Left ventricle myocardium inferior (tissue), 1 donor: ENCODE measurements at places on chromosomes 6 and 20. TPM values are rescaled to one million over a fixed set of nuclear protein-coding genes. Genes with fewer than 3 reads are reported as not detected.

The TMEM14B gene
- total RNA-seq: 118 TPM

DNA sequence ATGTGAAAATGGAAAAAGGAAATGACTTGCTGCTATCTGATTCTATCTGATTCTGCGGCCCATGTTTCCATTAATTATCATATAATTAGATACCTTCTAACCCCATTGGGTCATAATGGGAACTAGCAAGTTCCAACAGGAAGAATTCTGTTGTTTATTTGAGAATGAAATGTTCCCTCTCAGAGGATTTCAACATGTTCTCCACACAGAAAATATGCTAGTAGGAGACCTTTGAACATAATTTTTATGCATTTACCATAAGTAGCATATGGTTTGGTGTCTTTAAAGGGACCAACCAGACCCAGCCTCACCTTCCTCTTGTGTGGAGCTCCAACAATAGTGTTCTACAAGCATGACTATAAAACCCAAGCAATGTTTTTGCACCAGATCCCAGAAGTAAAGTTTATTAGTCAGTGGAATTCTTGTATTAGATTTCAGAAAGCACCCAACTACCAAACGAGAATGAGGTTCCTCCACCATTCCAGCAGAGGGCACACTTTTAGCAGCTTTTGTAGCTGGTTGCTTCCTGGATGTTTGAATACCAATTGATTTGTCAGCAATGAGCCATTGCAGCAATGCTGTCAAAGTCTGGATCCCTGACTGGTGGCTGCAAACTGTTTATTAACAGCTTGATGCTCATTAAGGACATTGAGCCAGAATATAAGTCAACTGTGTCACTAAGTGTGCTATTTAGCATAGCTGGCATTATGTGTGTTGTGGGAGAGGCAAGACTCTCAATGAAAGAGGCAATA is 143.6 kb upstream of the GJE1 start:
- no peak for DNase-seq

The TFAP2C gene
- 0.19 TPM for total RNA-seq

The PI16 gene
- 25.9 TPM for total RNA-seq

DNA sequence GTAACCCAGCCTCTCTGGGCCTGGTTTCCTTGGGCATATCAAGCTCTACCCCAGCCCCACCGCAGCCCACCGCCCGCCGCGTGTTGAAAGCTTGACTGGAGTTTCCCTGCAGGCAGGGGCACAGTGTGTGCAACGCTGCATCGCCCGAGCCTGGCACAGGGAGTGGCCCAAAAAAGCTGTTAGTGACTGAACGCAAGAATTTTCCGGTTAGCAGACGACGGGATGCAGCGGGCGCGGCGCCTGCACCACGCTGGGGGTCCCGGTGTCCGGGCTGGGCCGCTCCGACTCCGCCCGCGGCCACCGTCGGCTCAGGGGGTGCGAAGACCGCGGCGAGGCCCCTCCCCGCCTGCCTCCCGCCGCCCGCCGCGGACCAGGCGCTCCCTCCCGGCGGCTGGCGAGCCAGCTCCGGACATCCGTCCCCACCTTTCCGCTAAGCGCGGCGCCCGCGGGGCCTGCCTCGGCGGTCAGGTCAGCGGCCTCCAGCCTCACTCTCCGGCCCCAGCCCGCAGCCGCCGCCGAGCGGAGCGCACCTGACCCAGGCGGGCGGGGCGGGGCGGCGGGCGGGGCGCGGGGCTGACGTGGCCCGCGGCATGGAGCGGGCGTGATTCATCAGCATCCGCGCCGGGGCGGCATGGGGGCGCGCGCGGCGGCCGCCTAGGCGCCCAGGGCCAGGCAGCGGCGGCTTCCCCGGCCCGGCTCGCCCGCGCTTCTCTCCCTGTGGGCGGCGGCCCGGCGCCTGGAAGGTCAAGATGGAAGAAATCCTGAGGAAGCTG is at the start of gene ARFGEF3:
Gene ARFGEF3, plus strand, starts transcription at position 602 of the 773 bp plus-strand sequence. Its CDS starts 148 bp downstream, at position 750.
- DNase-seq: peak; percentile 34

The PI3 gene
- total RNA-seq: not detected

DNA sequence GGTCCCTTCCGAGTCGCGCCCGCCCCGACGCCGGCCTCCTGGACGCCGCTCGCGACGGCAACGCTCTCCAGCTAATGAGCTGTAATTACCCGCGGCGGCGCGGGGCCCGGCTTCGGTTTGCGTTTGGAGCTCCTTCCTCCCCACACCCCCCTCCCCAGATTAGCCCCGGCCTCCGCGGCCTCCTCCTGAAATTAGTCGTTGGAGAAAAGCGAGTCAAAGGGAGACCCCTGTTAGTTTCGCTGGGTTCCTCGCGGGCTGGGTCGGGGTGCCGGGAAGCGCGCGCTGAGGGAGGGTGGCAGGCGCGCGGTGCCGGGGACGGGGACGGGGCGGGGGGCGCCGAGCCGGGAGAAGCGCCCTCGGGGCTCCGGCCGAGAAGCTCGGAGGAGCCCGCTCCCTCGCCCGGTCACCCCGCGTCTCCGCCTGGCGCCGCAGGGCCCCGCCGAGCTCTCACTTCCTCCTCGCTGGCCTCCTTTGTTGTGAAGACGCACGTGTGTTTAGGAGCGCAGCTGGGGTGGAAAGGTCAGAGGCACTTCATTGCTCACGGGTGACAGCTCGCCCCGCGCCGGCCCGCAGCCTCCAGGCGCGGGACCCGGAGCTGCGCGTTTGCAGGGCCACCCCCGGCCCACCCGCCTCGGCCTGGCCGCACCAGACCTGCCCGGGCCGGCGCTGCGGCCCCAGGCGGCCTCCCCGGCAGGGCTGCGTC is 4.9 kb downstream of the FOXC1 start:
- no peak for DNase-seq

DNA sequence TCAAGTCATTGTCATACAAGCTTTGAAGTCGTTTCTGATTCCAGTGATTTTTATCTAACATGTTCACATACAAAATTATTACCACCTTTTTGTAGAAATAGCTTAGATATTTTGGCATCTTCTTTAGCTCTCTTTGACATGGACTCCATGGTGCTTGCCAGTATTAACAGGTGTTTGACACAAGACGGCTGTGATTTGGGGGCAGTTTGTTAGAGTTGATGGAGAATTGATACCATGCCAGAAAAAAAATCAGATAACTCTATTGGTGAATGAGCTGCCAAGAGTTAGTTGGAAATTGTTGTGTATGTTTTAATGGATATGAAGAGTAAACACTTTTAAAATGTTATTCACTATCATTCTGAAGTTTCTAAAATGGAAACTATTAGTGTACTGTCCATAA is 146.6 kb upstream of the LAMP5 start:
- DNase-seq: no peak

The LIME1 gene
- 3.4 TPM for total RNA-seq

DNA sequence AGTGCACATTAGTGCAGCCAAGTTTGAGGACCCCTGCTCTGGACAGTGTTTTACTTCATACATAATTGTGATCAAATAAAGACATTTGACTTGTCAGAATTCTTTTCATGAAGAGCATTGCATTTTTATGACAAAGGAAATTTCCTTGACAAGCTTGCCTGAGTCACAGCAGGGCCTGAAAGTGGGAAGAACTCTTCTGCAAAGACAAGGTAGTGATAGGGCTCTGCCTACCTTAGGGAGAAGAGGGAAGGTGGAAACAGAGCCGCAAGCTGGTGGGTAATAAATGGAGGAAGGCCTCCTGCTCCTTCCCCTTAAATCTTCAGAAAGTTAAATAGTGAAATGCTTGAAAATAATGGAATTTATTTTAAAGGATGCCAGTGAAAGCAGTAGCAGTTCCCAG is 118.2 kb downstream of the DHX35 start:
- no peak for DNase-seq

GRCh38 chr6:208364-208763 is 83.9 kb upstream of the DUSP22 start:
- no peak for DNase-seq

- no peak for DNase-seq
Observed at GRCh38 chr20:19396460-19397081, 184.1 kb downstream of the SLC24A3 start.

DNA sequence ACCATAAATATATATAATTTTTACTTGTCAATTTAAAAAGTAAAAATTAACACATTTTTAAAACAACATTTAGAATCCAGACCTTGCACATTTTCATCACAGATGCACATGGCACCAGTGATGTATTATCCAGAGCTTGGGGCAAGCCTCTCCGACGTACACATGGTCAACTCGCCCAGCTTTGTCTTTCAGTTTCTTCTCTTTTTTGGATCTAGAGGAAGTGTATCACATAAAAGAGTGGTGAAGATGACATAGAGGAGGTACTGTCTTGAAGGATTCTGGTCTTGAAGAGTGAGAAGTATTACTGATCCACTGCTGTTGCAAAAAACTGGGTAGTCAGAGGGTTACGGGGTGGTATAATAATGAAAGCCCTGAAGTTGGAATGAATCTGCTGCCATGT is 46.9 kb upstream of the TAB2 start:
- DNase-seq: no peak

GRCh38 chr6:99512033-99512432 is 3.2 kb downstream of the USP45 start:
- no peak for DNase-seq

The SPDEF gene
- 0.11 TPM for total RNA-seq

DNA sequence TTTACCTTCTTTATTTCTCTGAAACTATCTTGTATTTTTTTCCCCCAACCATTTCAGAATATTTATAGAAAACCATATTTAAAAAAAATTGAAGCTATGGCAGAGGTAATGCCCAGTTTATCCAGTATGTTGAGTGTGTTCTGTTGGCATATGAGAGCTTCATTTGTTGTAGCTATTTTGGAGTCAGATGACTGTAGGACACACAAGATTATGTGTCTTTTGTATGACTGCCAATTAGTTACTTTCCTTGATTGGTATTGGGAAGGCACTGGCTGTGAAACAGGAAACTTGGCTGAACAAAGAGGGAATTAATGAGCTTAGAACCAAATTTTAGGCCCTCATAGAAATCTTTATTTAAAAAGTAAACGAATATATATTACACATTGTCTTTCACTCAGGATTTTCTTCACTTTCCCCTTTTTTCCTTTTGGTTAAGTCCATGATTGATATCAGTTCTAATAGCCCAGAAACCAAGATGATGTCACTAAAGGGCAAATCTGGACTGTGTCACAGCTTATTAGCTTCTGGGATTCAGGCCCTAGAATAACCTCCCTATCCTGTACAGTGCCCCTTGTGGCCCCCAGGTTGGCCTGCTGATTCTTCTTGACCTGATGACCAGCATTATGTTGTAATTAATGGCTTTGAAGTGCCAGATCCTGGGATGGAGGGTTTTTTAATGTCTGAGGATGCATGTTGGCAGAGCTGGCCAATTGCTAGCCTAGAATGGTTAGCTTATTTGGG is 10.1 kb downstream of the CDC5L start:
- no peak for DNase-seq

The APMAP gene
- 23.8 TPM for total RNA-seq

DNA sequence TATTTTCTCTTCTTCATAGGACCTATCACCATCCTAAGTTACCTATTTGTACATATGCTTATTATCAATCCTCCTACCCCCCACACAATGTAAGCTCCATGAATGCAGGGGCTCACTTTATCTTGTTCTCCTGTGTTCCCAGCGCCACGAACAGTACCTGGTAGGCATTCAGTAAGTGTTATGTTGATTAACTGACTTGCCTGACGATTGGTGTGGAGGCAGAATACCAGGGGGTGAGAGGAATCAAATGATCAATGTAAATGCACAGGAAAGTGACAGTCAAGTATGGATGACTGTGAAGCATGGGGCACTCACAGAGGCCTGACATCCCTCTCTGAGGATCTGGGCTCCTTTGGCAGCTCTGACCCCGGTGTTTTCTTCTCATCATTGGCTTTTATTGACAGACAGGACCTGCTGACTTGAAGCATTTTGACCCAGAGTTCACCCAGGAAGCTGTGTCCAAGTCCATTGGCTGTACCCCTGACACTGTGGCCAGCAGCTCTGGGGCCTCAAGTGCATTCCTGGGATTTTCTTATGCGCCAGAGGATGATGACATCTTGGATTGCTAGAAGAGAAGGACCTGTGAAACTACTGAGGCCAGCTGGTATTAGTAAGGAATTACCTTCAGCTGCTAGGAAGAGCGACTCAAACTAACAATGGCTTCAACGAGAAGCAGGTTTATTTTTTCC is 6.1 kb upstream of the IFT52 start:
- DNase-seq: no peak

The ACOT8 gene
- total RNA-seq: 32.1 TPM

GRCh38 chr20:57259938-57260921 is 6.2 kb downstream of the BMP7 start:
- DNase-seq: no peak

DNA sequence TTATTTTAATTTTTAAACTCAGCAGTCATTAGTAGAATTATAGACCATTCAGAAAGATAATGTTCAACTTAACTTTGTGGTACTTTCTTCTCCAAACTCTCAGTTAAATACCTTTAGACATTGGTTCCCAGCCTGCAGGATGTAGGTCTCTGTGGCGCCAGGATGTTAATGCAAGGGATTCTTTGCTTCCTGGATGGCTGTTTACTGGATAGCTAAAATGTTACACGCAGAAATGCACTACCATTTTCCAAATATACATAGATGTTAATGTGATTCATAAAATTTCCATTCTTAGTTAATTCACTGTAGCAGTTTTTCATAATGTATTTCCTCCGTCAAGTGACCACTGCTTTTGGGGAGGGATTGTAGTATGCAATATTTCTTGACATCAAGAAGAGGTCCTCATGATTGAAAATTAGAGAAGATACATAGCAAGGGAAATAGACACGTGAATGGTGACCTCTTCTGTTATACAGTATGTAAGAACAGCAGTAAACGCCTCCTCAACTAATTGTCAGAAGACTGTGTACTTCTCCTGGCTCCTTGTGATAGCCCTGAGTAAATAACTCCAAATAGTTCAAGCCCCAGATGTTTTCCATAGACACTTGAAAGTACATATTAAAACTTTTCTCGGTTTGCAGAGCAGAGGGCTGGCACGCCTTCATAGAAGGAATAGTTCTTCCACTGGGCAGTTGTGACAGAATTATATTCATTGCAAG is 128.8 kb downstream of the LCA5 start:
- DNase-seq: no peak

DNA sequence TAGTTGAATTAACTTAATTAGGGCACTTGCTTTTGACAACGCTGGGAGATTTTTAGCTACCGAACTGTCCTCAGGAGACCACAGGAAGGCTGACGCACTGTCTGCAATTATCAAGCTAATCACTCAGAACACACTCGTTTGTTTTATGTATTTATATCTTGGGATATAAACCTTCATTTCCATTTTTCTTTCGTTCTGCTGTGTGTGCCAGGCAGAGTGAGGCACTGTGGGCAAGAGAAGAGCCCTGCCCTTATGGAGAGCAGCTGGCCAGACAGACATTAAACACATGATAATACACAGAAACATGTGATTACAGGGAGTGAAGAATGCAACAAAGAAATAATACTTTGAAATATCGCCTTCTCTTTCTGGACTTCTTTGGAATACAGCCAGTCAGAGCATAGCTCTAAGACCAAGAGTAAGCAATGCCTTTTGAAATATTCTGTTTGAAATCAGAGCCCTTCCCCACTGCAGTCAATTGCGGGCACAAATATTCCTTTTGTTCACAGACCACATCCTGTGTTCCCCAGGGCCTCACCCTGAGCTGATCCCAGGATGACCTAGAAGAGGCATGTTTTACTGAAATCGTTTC is 96.8 kb downstream of the ANKRD60 start:
- no peak for DNase-seq

GRCh38 chr20:9615766-9616454 is 101.5 kb downstream of the LAMP5 start:
- DNase-seq: no peak

- no peak for DNase-seq
Observed at GRCh38 chr6:95431637-95432228, 145.6 kb upstream of the MANEA start.

The KHDC1 gene
- 1.1 TPM for total RNA-seq

- DNase-seq: no peak
Observed at GRCh38 chr6:30970946-30971345, 12.6 kb upstream of the MUC21 start.
